D341Med (cell line): ENCODE measurements at places on chromosomes 2 and 18.
A peak's percentile ranks its signal among the peaks of the same experiment; 100 is the strongest.

GRCh38 chr18:14104906-14105748 is 27.1 kb downstream of the ZNF519 start:
- DNase-seq = no peak

DNA sequence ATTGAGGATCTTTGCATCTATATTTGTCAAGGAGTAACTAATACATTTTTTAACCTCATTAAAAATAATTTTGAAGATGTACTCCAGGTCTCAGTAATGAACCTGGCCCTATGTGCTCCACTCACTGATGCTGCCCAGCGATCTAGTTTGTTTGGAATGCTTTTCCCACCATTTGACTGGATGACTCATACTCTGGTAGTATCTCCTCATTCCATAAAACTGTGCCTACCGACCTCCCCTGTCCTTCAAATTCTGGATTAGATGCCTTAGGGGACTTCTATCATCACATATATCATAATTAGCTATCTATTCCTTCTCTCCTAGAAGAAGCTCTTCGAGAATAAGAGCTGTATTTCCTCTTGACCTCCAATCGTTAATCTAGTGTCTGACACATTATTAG is 83.8 kb downstream of the FAM117B start:
- DNase-seq = no peak

GRCh38 chr2:64876137-64876647 is 113.0 kb upstream of the SLC1A4 start:
- peak; percentile 49 for DNase-seq

- peak; percentile 5 for DNase-seq
Measured at GRCh38 chr2:52810460-52810859, 957.1 kb upstream of the CHAC2 start.

GRCh38 chr2:229090225-229090624 is 180.9 kb downstream of the PID1 start:
- DNase-seq = no peak

DNA sequence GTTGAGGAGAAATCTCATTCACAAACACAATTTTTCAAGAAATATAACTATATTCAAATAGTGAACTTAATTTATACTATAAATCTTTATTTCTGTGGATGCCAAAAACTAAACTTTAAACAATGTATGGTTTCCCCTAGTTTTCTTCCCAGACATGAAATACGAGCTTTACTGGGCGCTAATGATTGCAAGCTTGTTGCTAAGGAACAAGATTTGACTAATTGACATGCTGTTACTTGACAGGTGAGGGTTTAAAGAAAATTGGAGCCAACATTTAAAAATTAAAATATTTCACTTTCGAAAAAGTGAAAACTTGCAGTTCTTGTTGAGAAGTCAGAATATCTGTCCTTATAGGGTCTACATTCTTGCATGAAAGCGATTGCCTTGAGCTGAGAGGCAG is 381.0 kb downstream of the MEIS1 start:
- DNase-seq = no peak

DNA sequence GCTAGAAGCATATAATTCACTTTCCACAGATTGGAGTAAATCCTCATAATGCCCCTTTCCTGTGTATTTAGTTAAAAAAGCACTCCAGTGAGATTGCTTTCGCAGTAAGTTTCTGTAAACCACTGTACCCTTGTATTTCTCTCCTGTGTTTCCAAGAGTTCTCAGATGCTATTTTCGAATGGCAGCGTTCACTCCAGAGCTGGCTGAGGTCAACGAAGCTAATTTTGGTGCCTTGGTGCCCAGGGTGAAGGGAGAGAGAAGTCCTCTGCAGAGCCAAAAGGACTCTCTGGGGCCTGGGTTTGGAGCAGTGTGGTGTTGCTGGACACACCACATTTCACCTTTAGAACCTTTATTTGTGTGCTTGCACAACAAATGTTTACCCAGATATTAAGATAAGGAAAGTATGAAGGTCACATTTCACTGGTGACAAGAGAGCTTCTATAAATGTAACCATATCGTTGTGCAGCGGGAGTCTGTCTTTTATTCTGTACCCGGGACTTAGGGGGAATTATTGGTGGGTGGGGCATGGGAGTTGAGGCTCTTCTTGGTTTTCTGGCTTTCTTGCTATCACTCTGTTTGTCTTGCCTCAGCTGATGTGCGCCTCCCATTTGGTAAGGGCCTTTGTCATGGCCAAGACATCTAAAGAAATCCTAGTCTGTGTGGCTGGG is 9.9 kb downstream of the EPAS1 start:
- no peak for DNase-seq

DNA sequence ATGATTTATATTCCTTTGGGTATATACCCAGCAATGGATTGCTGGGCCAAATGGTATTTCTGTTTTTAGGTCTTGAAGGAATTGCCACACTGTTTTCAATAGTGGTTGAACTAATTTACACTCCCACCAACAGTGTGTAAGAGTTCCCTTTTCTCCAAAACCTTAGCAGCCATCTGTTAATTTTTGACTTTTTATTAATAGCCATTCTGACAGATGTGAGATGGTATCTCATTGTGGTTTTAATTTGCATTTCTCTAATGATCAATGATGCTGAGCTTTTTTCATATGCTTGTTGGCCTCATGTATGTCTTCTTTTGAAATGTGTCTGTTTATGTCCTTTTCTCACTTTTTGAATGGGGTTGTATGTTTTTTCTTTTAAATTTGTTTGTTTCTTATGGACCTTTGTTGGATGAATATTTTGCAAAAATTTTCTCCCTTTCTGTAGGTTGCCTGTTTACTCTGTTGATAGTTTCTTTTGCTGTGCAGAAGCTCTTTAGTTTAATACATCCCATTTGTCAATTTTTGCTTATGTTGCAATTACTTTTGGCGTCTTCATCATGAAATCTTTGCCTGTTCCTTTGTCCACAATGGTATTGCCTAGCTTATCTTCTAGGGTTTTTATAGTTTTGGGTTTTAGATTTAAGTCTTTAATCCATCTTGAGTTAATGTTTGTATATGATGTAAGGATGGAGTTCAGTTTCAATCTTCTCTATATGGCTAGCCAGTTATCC is 119.7 kb upstream of the XIRP2 start:
- no peak for DNase-seq

- DNase-seq = no peak
Measured at GRCh38 chr2:191950132-191950874, 103.4 kb upstream of the CAVIN2 start.

GRCh38 chr2:9594366-9595054 is 36.3 kb downstream of the YWHAQ start:
- no peak for DNase-seq

- no peak for DNase-seq
Measured at GRCh38 chr2:204727368-204727767, 182.1 kb downstream of the PARD3B start.

DNA sequence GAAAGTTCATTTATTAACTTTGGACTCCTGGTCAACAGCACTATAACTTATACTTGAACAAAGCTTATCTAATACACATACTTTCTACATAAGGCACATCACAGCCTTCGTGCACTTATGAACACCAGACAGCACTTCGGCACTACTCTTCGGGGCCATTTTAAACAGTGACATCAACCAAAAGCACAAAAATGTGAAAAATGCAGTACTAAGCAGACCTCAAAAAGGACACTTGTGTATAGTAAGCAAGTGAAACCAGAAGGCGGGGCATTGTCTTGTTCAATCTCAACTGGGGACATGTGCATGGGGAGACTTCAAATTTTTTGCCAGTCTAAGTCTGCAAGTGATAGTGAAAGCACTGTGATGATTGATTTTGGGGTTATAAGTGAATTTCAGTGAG is 163.0 kb downstream of the NCKAP5 start:
- DNase-seq = no peak

- no peak for DNase-seq
Measured at GRCh38 chr2:40658941-40659340, 207.1 kb upstream of the SLC8A1 start.

DNA sequence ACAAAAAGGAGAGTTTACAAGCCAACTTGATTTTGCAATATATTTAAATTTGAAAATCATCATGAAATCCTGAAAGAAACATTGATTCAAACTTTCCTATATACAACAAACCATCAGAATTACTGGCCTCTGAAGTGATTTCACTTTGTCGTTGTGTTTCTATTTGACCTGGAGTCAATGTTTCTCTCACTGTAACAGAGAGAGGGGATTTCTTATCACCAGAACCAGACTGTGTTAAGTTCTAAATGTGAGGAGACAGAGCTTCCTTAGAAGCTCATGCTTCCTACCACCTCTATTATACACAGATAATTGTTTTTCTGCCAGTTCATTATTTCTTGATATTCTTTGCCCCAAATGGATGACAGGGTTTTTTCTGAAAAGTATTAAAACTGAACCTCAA is 245.0 kb upstream of the RND3 start:
- DNase-seq = no peak

GRCh38 chr2:101486258-101486701 is 11.4 kb upstream of the RFX8 start:
- no peak for DNase-seq

- no peak for DNase-seq
Measured at GRCh38 chr2:94759211-94759610, 112.0 kb upstream of the TEKT4 start.

- no peak for DNase-seq
Measured at GRCh38 chr18:34567857-34568256, 142.2 kb upstream of the DTNA start.

GRCh38 chr2:229715895-229716507 is 1.6 kb upstream of the DNER start:
- peak; percentile 51 for DNase-seq

DNA sequence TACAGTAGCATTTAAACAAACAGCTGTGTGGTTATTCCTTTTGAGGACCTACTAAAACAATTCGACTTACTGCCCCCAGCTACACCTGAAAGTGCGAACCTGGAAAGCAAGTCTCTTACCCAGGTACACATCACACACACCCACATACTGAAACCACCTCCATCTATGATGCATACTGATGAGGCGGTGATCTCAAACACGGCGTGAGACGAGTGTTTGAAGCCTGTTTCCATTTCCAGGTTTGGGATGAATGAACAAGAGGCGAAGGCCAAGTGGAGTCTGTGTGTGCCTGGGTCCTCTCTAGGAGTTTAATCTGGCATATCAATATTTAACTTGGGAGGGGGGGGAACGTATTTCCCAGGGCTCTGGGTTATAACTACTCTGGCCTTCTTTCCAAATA is 1.6 kb downstream of the TMEM185B start:
- no peak for DNase-seq

DNA sequence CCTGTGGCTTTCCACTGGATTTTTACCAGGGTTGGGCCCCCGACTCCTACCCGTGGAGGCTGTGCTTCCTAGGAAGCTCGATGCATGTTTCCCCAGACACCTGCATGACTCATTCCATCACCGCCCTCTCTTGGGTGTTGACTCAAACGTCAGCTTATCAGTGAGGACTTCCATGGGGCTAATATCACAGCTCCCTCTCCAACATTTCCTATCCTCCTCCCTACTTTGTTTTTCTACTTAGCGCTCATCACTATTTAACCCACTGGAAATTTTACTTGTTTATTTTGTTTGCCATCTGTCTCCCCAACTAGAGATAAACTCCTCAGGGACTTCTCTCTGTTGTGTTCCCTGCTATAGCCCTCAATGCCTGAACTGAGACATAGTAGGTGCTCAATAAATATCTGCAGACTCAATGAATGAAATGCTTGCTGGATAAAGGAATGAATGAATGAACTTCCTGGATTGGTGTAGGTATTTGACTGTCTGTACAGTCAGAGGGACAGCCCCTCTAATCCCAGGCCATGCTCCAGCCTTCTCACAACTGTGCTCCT is 89.7 kb upstream of the MSH2 start:
- no peak for DNase-seq

DNA sequence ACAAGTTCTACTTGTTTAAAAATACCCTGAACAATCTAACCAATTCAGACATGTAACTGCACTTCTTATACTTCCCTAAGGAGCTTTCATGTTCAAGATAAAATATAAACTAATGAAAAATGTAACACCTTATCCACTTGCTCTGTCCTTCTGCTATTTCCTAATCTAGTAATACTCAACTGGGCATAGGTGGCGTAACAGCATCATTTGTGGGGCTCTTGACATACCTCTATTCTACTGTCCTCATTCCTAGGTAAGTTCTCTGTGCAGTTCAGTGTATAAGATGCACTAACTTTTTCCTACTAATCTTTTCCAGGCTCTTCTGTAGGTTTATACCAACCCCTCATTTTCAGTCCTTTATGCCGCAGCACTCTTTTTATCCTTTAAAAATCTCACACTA is 36.7 kb downstream of the PRKD3 start:
- DNase-seq = peak; percentile 38

DNA sequence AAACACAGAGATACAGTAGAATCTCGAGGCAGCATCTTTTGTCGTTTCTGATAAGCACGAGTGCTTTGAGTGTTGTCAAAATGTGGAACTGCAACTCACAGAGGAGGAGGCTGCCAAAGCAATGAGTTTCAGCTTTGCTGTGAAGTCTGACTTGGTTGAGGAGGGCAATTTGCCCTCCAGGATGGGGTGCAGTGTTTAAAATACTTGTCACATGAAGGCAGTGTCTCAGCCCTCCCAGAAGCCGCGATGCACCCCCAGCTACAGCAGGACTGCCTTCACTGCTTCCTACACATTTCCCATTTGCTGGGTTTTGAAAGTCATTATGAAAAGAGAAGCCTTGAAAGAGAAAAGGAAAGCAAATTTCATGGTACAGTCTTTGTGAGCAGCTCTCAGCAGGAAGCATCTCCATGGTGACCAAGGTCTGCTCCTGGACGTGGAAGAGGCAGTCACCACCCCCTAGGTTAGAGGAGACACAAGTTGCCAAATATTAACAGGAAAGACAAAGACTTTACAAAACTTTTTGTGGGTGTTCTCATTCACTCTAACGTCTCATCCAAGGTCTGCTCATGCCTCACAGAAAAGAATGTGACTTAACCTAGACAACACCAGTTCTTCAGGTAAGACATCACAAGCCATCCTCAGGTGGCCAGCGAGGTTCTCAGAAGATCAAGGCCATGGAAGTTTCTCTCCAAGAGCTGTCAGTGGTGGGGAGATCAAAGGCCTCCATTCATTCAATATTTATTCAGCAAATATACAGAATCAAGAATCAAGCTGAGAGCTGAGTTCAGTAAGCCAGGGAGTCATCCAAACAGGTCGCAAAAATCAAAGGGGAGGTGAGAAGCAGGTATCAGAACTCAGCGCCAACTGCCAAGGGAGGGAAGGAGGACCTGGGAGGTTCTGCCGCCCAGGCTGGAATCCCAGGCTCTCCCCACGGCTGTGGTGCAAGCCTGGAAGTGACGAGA is 476.0 kb downstream of the EIPR1 start:
- DNase-seq = no peak

- DNase-seq = peak; percentile 14
Measured at GRCh38 chr2:31980674-31981356, 30.0 kb downstream of the MEMO1 start.

- DNase-seq = no peak
Measured at GRCh38 chr18:37482433-37482832, 83.2 kb downstream of the CELF4 start.
